ENCODE measurements at places on chromosomes 5 and 9.

DNA sequence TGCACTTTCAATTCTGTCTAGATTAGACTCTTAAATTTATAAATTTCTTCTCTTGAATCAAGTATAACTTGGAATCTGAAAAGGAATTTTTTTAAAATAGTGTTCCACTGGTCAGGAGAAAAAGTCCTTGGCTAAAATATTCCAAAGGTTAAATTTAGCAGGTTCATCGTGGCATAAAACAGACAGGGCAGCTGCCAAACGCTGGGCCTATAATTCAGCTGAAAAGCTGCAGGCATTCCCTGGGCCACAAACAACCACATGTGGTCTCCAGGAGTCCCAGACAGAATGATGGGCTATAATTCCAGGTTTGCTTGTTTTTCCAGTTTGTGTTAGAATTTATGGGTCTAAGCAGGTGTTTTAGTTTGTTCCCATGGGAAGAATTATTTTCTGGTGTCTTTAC lies 71.1 kb upstream of the RETREG1 start:
- DNase-seq: no peak

- no peak for DNase-seq
Measured at GRCh38 chr5:150188146-150188842, 1.6 kb upstream of the SLC6A7 start.

DNA sequence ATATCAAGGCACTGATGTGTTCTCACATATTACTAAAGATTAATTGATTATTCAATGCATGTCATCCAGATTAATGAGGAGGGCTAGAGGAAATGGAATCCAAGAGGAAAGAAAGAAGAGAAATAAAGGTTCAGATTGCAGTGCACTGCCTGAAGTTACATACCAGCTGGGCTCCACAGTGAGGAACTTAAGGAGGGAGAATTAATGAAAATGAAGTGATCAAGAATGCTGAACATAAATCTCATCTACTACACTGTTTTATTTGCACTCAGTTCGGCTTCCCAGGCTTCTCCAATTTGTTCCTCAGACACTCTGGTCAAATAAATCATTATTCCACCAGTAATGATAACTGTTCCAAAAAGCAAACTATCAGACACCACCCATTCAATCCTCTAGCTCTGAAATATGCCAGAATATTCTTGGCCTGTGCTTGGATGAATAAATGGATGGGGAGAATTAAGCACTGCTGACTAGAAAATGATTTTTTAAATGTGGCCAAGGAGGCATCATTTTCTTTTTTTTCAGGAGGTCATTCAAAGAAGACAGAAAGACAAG lies 88.6 kb upstream of the FBN2 start:
- DNase-seq: no peak

- DNase-seq: no peak
Measured at GRCh38 chr5:94796586-94796985, 178.1 kb downstream of the SLF1 start.

GRCh38 chr9:38521762-38522161 lies 97.5 kb upstream of the IGFBPL1 start:
- DNase-seq: no peak

- DNase-seq: no peak
Measured at GRCh38 chr9:113687680-113688371, 188.3 kb upstream of the ZNF618 start.

- no peak for DNase-seq
Measured at GRCh38 chr5:73437101-73437776, 11.3 kb downstream of the FOXD1 start.

DNA sequence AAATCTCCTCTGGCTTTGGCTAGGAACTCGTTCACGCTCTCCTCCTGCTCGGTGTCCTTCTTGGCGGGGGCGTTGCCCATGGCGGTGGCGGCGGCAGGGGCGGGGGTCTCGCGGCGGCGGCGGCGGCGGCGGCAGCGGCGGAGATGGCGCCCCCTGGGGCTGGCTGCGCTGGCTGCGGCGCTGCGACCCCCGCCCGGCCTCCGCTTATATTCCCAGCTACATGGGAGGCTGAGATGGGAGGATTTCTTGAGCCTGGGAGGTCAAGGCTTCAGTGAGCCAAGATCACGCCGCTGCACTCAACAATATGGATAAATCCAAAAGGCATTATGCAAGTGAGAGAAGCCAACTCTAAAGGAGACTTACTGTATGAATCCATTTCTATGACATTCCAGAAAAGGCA lies at the start of gene PRKACG:
Gene PRKACG, minus strand, starts transcription at position 101 of the 400 bp plus-strand sequence. Its CDS starts 21 bp downstream, at position 80.
- no peak for DNase-seq
